Omental fat pad (tissue), 4 donors: ENCODE measurements at places on chromosomes 1 and 21.

GRCh38 chr1:71641903-71642302, 561.1 kb upstream of the ZRANB2 start:
- no peak for DNase-seq

DNA sequence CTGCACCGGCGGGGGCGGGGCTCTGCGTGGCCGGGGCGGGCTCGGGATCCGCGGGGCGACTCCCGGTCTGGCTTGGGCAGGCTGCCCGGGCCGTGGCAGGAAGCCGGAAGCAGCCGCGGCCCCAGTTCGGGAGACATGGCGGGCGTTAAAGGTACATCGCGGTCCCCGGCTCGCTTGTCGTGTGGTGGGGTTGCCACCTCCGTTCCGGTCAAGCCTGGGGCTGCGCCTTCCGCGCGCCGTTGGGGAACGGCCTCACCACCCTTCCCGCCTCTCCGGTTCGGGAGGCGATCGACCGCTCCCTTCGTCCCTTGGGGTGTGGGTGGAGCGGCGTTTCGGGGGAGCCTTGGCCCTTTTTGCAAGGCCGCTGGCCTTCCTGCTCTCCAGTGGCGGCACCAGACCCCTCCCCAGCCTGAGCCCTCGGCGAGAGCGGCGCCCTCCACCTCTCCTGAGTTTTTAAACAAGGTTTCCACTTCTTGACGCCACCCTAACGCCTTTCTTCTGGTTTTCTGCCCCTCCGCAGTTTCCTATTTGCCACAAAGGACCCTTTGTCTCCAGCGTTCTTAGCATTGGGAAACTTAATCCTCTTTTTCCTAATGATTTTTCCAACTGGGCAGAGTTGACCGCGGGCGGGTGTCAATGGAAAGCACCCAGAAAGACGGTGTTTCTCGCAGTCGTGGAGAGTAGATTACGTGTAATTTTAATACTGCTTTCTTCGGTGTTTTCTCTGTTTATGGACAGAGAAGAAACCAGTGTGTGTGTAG, at the start of the genes LEPR and LEPROT:
Gene LEPR (plus strand): TSS at position 79 of the 761 bp plus-strand sequence. CDS start 144,898 bp downstream, outside the sequence.
Gene LEPROT (plus strand): TSS at position 79 of the 761 bp plus-strand sequence. CDS start 57 bp downstream, at position 136.
- DNase-seq = no peak

DNA sequence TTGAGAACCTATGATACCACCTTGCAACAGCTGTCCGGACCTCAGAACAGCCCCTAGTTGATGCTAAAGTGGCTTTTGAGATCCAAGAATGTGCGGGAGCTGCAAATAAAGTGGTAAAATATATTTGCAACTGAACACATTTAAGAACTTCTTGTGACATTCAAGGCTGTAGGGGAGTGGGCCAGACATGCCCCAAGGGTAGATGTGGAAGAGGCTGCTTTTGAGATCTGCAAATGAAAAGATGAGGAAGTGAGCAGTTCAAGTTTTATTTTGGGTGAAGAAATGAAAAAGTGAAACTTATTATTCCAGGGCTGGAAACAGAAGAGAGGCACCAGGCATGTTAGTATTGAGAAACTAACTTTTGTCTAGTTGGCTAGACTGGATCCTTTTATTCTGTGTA, 359.5 kb upstream of the PLXNA2 start:
- no peak for DNase-seq

DNA sequence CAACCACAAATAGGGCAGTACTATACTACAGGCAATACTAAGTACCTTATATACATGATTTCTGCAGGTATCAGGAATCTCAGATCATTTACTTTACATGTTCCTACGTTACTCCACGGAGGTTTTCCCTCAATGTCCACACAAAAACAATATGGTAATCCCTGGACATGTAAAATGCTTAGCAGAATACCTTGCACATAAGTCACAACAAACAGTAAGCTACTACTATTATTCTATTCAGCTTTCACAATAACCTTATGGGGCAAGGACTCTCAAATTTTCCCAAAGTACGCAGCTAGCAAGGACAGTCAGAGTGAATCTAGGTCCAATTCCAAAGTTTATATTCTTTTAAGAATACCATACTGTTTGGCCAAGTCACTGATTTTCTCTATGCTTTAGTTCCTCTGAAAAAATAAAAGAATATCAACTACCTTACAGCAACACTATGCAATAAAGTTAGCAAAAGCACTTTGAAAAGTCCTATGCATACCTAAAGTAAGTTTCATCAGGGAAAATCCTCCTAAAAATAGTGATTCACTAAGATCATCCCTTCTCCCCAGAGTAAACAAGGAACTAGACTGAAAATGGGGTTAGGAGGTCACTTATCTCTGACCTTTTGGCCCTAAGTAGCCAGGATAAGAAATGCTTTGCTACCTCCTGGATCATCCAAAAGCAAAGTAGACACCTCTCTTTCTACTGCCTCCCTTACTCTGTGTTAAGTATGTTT, 67.4 kb downstream of the LUZP1 start:
- DNase-seq = no peak

DNA sequence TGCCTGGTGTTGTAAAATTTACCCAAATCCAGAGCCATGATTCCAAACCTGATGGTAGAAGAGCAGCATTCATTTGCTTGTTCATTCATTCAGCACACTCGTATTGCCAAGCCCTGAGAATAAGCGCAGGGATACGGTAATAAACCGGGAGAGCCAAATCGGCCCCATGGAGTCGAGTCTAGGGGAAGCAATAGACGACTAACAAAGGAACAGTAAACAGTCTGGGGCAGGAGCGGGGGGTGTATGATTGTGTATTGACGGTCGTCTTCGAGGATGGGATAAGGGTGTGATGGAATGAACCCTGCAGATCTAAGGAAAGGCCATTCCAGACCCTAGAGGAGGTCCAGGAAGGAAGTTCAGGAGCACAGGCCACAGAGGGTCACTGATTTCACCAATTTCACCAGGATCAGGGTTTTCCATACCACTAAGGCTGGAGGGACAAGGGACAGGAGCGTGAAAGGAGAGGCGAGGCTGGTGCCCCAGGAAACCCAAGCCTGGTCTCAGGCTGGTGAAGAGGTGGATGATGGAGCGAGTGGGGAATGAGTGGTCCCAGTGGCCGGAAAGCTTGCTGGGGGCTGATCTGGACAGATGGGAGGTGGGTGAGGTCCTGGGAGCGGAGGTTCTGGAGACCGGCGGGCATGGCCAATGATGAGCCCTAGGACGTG, 61.1 kb upstream of the PDE9A start:
- no peak for DNase-seq

DNA sequence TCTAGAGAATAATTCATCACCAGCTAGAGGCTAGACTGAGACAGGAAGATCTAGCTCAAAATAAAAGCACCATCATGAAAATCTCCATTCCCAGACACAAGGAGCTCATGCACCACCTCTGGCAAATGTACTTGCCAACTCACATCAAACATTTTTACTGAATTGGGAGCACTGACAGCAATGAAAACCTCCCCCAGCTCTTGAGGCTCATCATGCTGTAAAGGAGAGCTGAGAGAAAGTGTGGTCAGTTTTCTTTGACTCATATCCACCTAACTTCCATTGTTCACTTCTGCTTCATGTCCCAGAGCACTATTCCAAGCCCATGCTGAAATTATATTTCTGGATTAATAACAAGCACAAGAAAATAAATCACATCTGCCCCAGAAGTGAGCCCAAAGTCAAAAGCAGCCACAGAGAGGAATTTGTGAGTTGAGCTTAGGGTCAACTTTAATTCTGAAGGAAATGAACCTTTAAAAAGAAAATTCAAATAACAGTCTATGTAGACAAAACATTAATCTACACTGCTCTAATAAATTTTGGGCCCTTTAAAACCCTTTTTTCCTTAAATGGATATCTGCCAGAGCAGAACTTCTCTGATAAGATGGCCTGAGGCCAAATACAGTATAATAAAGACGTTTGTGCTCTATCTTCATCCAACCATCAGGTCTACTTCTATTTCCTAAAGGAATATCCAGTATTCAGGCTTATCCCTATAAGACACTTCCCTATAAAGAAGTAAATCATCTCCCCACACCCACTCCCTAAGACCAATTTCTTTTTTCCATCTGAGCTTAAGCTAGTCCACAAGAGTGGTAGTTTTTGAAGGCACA, 85.9 kb upstream of the ADAM30 start:
- no peak for DNase-seq

DNA sequence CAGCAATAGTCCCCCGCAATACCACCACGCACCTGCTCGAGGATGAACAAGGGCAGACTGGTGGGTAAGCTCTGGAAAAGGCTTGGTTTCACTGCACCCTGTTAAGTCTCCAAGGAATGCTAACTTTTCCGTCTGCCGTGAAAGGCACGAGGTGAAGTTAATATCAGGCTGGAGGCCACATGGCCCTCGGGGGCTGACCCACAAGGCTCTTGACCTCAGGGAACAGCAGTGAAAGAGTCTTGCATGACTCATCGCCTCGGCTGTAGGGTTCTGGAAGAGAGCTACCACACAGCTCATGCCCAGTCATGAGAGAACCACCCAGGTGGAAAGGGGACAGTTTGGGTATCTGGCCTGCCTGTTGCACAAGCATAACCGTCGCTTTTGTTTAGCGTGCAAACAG, 24.7 kb downstream of the SCCPDH start:
- no peak for DNase-seq

DNA sequence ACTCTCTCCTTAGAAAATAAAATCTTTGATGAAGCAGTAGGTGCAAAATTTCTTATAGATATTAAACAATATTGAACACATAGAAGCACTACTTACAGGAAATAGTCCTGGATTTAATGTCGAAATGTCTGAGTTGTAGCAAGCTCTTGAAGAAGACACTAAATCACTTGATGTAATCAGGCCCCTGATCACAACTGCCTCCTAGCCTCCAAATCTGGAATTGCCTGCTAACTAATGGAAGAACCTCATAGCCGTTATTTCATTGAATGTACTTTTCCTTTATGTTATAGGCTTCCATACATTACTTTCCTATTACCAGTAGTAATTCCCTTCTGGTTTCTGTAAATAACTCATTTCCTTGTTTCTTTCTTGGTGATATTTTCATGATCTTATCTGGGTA, 675.7 kb upstream of the CHRM3 start:
- no peak for DNase-seq

DNA sequence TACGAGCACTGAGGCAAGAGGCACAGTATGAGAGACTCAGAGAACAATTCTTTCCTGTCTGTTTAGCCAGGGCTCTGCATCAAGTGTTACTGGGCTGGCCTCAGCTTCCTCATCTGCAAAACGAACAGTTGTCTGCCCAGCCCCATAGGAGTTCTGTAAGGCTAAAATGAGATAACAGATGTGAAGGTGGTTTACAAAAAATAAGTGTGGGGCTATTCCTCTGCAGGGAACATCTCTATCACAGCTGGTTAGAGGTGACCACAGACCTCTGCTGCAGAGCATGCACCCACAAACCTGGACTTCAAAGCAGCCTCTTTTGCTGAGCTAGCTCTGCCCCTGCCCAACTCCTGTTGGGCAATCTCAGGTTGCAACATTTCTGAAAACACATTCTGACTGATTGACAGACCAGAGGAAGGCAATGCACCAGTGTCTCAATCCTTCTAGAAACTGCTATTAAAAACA, 10.5 kb upstream of the OLIG1 start:
- no peak for DNase-seq

DNA sequence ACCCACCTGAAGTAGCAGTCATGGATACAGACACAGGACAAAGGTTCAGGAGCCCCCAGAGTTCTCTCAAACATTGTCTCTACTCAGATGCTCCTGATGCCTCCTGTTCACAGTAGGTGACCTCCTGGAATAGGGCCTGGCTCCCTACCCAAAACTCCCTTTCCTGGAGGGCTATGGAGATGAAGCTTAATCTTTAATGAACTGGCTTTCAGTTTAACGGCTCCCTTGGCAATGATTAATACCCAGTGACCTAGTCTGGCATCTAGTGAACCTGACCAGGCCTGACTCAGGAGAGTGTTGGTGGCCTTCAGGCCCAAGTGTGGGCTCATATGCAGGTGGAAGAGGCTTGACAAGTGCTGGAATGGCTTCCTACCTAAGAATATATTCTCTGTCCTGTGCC, 65.2 kb upstream of the TRABD2B start:
- no peak for DNase-seq

- no peak for DNase-seq
Observed at GRCh38 chr1:86858524-86859261, 55.2 kb downstream of the SELENOF start.

DNA sequence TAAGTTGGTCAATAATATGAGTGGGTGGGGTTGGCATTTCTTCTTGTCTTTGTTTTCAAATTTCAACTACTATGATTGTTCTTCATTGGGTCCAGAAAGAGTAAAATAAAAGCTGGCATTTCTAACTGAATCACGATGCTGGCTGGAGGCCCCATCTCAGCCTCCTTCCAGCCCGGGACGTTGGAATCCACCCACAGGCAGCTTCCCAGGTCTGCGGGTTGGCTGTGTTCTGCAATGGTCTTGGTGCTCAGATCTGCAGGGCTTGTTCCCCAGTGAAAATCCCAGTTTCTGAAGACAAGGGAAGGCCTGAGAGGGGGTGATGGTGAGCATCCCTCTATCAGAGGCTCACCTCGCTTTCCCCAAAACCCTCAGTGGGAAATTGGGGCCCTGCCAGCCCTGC, 54.7 kb upstream of the ARHGEF16 start:
- DNase-seq = no peak

DNA sequence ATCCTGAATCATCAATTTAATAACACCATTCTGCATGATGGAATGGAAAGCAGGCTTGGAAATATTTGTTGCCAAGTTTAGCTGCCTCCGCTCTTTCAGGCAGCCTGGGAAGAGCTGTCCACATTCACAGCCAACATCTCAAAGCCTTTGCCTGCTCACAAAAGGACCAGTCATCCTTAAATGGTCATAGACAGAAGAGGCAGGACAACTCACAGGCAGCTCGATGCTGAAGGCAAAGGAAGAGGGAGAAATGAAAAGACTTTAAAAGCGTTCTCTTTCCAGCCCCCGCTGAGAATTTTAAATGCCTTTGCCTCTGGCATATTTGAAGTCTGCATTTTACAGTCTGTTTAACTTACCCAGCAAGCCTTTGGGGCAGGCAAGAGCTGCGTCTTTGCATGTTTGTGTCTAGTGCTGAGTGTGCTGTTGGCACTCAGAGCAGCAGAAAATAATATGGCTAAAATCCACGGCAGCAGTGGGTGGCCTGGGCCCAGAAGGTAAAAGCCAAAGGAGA, 68.9 kb downstream of the NMNAT2 start:
- no peak for DNase-seq

- no peak for DNase-seq
Observed at GRCh38 chr21:37079211-37079824, 6.3 kb downstream of the TTC3 start.

DNA sequence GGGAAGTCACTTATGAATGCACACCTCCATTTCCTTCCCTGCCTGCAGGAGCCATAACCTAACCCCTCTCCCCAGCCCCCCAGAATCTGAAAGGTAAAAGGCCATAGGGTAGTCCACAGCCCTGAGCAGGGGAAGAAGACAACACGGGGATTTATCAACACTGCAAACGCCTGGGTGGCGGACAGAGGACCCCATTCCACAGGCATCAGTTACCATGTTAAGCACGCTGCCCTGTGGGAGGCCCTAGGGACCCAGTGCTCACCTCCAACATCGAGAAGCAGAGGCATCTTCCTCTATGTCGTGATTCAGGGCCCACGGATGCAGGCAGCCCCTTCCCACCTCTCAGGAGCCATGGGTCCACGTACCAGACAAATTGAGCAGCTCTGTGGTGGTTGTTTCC, 523.8 kb downstream of the MATN1 start:
- no peak for DNase-seq

- no peak for DNase-seq
Observed at GRCh38 chr1:116739371-116740012, 14.7 kb upstream of the CD2 start.
